ENCODE measurements at places on chromosomes 16 and 17.

DNA sequence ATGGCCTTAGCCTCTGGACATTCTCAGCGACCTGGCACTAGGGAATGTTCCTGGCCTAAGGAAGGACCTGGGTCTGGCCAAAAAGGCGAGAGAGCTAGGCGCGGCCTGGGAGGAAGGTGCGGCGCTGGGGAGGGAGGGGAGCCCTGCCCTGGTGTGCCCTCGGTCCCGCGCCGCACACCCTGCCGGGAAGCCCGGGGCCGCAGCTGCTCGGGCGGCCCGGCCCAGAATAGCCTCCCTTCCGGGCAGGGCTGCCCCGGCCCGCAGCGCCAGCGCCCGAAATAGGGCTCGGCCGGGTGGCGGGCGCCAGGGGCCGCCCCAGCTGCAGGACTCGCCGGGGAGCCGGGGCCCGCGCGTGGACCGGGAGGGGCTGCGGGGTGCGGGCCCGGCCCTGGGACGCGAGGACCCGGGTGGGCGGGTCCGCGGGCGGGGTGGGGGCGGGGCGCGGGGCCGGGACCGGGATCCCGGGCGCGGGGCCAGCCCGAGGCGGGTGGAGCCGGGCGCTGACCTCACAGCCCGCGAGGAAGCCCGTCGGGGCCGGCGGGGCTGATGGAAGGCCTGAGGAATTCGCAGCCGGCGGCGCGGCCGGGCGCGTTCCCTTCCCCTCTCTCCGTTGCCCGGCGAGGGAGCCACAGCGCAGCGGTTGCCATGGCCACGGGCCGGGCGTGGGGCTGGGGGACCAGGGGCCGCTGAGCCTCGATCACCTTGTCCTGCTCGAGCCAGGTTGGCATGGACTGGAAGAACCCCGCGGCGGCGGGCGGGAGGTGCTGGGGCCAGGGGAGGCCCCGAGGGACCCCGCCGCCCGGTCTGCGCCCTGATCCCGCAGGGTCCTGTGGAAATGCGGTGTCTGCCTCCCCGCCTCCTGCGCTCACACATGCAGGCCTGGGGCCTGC, 18.1 kb downstream of the SOCS3 start:
- no peak for DNase-seq

DNA sequence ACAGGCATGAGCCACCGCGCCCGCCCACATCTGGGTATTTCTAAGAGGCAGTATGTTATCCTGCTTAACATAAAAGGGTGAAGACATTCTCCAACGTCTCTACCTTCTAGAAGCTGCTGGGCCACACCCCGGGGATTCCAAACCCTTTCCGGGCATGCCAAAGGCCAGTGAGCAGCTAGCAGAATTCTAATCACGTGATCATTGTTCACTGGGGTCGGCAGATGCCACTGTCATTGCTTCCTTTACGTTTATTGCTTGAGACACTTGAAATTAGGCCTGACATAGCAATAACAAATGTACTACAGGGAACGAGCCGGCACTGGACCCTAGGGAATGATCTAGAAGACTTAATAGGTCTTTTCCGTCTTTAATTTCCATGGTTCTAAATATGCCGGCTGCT, 141.2 kb upstream of the ZFHX3 start:
- no peak for DNase-seq

GRCh38 chr17:61579961-61580360, 11.1 kb downstream of the NACA2 start:
- no peak for DNase-seq

GRCh38 chr17:18258356-18259038, at the start of gene FLII:
Gene FLII (minus strand): TSS chr17:18258738. CDS start chr17:18258690, 48 bp downstream.
- no peak for DNase-seq

GRCh38 chr16:50571786-50572185, 23.6 kb downstream of the NKD1 start:
- no peak for DNase-seq

DNA sequence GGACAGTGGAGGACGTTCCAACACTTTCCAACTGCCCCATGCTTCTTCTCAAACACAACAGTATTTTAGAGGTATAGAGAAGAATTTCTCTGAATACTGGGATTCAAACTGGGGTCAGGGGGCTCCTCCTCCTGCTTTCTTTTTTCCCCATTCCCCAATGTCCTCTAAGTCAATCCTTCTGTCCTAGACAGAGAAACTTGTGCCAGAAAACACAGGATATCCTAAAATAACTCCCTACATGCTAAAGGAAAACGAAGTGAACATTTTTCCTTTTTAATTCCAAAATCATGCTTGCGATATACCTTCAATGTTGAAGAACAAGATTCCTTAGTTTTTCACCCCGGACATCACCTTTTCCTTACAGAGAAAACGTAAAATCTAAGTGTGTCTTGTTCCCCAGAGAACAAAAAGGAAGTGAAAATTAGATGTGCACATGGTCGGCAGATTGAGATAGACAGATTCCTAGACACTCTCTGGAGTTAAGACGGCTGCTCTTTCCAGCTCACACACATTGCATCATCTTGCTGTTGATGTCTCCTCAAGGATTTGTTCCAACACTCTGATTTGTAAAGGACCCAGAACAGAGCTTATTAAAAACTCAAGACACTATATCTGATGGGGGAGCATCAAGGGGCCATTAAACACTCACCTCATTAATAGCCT, 228.2 kb downstream of the GRIN2A start:
- no peak for DNase-seq

DNA sequence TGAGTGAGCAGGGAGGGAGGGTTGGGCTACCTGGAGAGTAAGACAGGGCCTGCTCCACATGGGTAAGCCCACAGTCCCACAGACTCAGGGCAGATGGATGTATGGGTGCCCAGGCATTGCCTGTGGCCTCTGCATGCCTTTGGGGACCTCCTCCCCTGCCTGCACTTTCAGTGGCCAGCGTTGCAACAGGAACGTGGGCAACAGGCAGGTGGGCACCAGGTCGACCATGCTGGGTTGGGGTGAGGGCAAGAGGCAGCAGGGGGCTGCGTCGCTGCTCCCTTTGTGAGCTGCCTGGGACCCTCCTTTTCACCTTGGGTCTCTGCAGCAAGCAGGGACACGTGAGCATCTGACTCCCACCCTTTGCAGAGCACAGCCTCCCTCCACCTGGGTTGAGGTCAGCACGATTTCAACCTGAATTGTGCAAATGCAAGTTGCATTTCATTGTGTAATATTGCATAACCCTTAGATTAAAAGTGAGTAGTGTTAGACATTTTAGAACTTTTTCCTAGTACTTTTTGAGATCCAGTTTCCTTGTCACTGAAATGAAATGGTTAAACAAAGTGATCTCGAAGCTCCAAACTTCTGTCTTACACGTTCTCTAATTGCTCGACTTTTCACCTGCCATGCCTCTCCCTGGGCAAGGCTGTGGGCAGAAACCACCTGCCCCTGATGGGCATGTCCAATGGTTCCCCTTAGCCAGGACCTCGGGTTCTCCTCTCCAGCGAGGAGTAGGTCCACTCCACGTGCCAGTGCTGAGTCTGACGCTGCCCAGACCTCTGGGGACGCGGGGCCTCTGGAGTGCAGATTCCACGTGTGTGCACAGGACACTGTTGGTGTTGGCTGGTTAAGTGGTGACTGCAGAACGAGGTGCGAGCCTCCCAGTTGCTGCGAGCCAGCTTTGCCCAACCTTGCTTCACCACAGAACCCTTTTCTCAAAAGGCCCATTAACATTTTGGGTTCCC, 32.9 kb upstream of the IL17C start:
- no peak for DNase-seq

- peak; percentile 68 for DNase-seq
Measured at GRCh38 chr16:711548-712320, 3.2 kb upstream of the METRN start.

GRCh38 chr17:16919663-16920627, 52.0 kb downstream of the TNFRSF13B start:
- no peak for DNase-seq

- DNase-seq, result no peak
Measured at GRCh38 chr16:3004781-3005284, 7.9 kb upstream of the CLDN9 start.

GRCh38 chr17:72219824-72220493, 99.1 kb downstream of the SOX9 start:
- no peak for DNase-seq

GRCh38 chr17:47847341-47848197, 3.4 kb downstream of the SP6 start:
- no peak for DNase-seq

DNA sequence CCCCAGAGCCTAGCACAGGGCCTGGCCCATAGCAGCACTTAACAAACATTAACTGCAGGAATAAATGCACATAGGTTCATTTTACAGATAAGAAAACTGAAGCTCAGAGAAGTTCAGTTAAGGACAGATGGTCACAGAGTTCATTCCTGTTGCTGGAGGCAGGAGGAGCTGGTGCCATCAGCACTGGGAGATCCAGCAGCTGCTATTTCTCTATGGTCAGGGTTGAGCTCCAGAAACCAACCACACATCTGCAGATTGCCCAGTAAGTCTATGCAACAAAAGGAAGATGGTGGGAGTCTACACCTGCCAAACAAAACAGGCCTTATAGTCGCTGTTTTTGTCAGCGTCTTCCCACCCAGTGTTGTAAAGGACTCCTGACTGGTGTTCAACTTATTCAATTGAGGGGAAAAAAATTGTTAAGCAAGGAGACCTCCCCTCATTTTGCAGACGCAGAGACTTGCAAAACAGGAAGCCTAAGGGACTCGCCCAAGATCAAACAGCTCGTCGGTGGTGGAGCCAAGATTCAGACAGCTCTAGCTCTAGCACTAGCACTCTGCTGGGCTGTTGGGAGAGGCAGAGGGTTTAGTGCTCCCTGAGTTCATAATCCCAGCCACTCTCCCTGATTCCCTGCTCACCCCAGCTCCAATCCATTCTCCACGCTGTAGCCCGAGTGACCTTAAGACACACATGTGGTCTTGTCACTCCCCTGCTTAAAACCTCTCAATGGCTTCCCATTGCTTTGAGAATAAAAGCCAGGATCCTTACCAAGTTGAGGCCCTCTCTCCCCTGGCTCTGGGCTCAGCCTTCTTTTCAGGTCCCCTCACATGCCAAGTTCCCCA, 9.0 kb downstream of the NOG start:
- no peak for DNase-seq

DNA sequence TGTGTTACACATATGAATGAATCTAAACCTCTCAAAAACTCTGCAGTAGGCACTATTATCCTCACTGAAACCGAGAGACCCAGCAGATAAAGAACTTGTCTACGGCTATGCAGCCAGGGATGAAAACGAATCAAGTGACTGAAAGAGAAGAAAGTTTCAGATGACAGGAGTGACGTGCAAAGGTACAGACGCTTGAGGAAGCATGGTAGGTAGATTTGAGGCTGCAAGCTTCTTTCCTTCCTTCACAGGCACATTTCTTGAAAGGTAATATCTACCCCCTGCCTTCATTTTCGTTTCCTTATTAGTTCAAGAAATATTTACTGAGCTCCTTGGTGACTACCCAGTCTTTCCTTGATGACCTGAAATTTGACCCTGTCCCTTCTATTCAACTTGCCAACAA, 211.5 kb upstream of the AXIN2 start:
- DNase-seq, result no peak

- no peak for DNase-seq
Measured at GRCh38 chr17:33292981-33293867, at the start of gene ASIC2. Gene ASIC2 (minus strand): TSS chr17:33293295.

DNA sequence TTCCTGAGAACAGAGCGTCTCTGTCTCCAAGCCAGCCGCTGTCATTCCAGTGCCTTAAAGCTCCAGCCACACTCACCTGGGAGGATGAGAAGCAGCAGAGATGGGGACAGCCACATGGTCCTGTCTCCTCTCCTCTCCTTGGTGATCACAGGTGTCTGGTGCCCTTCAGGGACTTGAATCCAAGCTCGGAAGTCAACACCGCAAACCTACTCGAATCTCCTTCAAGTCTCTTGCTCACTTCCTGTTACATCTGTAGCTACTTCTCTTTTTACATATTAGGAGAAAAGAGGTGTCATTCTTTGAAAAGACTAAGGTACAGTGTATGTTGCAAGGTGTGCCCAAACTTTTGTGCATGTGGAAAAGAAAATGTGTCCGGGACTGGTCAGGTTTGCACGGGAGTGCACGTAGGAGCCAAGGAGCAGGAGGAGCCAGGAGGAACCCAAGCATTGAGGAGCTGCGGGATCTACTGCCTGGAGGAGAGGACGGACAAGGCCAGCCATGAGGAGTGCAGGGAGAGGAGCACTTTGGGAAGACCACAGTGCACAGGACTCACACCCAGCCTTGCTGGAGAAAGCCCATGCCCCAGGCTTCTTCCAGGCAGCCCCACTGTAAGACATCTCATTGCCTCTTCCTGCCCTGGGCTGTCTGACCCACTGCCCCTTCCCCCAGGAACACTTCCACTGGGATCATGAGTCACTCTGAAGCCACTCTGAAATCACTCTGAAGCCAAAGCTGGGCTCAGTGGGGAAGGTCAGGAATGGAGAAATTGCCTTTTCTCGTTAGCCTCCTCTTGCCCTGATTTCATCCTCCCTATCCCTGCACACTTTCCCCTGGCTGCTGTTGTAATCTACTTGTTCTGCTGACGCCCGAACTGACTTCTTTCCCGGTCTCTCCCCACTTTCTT, at the start of gene CD300LD:
Gene CD300LD, minus strand, starts transcription at position 197 of the 904 bp plus-strand sequence. Its CDS starts 81 bp downstream, at position 116.
- no peak for DNase-seq

GRCh38 chr17:3335876-3336275, 37.7 kb upstream of the OR3A1 start:
- DNase-seq, result no peak

- no peak for DNase-seq
Measured at GRCh38 chr17:9285602-9286427, 264.5 kb downstream of the NTN1 start.

DNA sequence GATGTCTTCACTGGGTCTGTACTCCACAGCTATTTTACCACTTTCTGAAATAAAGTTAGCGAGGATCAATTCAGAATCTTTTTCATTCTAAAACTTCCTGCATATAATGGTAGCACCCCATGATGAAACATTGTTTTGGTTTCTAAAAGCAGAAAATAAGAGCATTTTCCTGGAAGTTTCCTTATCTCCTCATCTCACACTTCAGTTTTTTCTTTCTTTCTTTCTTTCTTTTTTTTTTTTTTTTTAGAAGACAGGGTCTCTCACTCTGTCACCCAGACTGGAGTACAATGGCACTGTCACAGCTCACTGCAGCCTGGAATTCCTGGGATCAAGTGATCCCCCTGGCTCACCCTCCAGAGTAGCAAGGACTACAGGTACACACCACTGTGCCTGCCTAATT, 10.3 kb downstream of the RDM1 start:
- no peak for DNase-seq

GRCh38 chr16:8675183-8676159, 1.1 kb downstream of the ABAT start:
- peak; percentile 46 for DNase-seq

- DNase-seq, result no peak
Measured at GRCh38 chr16:4749700-4750257, 15.4 kb downstream of the DNAAF8 start.

GRCh38 chr17:81927152-81927652, 333 bp downstream of the MAFG start:
- no peak for DNase-seq

DNA sequence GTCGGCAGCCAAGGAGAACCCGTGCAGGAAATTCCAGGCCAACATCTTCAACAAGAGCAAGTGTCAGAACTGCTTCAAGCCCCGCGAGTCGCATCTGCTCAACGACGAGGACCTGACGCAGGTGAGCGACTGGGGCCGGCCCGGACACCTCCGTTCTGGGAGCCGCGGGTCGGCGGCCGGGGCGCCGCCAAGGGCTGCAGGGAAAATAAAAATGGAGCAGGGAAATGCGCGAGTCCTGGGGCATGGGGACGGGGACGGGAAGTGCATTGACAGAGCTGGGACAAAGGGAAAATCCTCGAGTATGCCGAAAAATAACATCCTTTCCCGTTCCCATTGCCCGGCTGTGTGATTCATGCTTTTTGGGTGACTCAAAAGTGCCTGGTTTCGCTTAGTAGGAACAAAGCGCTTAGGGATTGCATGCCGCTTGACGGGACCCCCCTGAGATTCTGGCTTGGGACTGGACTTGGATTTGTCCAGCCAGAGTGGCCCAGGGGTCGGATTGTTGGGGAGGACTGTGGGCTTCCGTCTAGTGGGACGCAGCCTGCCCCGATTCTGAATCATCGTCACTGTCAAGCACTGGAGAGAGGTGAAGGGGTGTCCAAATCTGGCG, 699 bp downstream of the MPRIP start:
- DNase-seq, result peak; percentile 10

All from stimulated activated CD8-positive, alpha-beta memory T cell treated with anti-CD3 and anti-CD28 coated beads, Interleukin-15, amount 100 ng/mL, for 48 hours (primary cell).